Naive thymus-derived CD4-positive, alpha-beta T cell (primary cell): ENCODE measurements at places on chromosomes 4 and X.
A peak's percentile ranks its signal among the peaks of the same experiment; 100 is the strongest.

DNA sequence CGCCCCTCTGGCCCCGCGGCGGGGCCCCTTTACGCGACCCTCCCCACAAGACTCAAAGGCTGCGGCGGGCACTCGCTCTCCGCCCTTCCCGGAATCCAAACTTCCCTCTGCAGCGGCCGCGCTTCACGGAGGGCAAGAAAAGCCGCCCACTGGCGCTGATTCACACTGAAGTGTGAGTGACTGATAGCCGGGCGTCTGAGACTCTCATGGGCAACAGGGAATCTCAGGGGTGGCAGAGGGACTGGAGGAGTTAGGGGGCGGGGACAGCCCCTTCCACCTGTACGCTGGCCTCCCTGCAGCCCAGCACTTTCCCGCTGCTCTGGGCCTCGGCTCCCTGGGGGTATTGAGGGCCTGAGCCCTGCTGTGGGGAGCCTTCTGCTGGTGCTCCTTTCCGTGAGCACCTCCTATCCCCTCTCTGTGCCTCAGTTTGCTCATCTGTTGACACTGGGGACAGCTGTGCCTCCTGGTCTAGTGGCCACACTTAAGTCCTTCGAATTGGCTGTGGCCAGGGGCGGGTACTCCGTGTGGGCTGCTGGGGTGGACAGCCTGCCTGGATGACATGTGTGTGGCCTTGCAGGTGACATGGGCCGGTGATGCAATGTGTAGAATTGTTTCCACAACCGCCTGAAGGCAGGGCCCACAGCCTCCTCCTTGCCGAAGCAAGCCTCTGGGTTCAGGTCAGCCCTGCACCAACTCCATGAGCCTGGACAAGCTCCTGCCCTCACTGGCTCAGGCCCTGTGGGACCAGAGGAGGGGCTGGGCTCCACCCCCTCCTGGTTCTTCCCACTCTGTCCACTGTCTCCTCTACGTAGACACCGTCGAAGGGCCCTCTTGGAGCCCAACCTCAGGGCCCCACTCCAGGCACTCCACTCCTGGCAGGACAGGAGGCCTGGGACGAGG, 951 bp downstream of the SH3BP2 start:
- no peak for DNase-seq

- no peak for DNase-seq
These were observed 57.7 kb upstream of the SEC24B start for GRCh38 chr4:109375778-109376414.

DNA sequence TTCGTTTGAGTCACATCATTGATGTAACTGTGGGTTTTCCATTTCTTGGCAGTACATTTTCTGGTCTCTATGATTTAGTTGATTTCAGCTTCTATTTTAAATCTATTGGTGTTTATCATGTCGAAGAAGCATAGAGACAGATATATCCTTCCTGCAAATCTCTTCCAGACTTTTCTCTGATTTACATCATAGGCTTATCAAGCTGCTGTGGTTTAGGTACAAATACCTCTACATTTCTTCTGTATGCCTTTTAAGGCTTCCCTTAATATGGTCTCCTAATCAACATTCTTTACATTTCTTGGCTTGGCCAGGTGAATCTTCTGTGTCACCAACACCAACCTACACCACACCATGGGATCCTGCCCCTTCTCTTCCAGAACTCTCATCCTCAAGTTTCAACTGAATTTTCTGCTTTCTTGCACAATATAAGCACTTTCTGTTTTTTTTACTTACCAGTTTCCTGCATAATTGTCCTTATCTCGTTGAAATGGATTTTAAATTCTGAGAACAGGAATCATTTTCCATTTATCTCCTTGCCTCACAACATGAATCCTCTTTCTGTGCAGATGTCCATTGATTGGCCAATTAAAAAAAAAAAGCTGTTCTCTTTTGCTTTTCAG, 626.9 kb downstream of the ANKRD50 start:
- no peak for DNase-seq

DNA sequence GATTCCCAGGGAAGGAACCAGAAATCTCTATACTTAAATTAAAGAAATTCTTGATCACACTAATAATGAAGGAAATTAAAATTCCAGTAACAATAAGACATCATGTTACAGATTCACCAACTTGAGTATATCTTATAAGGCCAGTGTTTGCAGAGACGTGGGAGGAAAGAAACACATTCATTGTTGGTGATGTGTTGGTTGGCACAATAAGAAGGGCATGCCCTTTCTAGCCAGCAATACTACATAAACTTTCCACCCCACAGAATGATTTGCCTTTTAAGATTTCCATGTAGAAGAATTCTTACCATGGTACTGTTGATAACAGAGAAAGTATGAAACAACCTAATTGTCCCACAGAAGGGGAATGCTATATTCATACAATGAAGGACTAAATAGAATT, 581.5 kb downstream of the STIM2 start:
- no peak for DNase-seq

- no peak for DNase-seq
These were observed 50.3 kb downstream of the GASK1B start for GRCh38 chr4:158122501-158122900.

DNA sequence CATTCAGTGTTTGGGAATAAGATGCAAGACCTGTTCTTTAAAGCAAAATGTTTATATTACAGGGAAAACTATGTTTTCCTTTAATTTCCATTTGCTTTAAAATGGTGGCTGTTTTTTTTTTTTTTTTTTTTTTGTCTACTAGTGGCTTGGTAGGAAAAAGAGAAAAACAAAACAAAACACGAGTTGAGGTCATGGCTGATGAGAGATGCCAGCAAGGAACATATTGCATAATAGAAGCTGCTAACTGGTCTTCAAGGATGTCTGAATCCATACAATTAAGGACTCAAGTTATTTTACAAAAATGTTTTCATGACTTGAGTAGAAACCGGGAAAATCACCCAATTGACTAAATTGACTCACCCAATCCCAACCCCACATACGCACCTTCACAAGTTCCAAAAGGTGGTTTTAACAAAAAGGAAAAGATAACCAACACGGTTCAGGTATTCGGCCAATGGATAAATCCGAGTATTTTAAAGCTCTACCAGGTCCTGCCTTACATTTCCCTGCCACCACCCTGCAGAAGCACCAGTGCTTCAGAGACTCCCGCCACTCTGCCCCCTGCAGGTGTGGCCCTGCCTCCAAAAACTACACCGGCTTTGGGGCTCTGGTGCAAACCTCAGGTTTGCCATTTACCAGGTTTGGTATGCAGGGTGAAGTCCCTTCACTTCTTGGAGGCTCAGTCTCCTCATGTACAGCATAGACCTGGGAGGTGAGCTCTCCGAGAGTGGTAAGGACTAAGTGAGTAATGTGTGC, 27.1 kb downstream of the PIR start:
- DNase-seq, result no peak

DNA sequence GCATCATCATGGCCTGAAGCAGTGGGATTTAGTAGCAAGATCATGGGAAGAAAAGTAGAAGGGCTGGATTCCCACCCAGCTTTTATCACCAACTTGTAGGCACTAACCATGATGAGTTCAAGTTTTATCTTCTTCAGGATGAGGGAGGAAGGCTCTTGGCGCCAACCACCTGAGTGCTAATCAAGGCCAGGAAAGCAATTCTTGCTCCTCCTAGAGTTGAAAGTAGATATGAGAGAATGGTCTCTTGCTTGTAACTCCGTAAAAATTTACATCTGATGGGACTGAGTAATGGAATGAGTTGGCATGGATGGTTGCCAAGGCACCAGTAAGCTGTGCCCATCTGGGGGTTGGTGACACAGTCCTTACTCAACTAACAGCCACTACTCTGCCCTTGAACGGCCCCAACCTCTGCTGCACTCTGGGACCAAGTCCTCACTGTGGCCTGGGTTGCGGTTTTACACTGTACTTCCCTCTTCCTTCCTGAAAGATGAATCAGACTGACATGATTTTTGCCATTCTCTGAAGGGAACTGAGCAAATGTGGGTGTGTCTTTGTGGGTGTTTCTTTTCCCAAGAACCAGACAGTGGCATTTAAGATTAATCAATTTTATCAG, 39.4 kb upstream of the NDP start:
- no peak for DNase-seq

GRCh38 chr4:129342819-129343408, 247.0 kb downstream of the C4orf33 start:
- DNase-seq, result no peak

DNA sequence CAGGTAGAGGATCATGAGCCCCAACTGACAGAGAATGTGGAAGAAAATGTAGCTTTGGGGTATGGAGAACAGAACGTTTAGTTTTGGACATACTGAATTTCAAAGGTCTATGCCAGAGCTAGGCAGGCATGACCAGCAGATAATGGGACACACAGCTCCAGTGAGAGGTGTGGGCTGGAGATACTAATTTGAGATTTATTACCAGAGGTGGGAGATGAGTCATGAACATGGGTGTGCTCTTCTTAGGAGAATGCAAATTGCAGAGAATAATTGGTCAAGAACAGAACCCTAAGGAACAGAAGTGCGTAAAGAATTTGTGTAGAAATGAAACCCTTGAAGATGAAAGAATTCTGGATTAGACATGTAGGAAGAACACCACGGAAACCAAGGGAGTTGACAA, 125.2 kb downstream of the PACRGL start:
- no peak for DNase-seq

DNA sequence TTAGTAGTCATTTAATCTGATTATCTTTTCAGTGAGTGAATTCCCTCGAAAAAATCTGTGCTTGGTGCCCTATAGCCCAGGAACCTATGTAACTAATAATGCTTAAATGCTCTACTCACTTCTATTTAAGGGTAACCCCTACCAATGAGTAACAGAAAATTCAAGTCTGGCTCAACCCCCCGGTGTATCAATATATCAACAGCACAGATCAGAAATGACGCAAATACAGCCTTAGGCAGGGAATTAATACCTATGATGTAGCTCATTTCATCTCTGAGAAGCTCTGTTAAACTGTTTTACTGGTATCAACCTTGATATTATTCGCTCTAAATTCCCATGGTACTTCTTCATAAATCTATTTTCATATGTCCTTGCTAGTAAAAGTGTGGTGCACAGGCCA, 28.6 kb downstream of the PDGFC start:
- no peak for DNase-seq

DNA sequence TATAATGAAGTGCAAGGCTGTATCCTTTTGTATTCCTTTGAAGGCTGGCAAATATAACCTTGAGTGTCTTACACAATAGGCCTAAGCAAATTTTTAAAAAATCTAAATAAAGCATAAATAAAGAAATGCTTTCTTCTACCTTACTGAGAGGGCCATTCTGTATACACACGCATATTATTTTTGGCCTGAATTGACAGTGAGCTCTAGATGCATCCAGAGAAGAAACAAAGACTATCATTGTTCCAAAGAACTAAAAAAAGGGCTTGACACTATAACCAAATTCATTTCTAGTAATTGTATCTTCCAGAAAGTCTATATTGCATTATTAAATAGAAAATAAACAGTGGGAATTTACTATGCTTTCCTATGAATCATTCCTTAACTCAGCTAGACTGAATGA, 100.2 kb downstream of the MAGEB17 start:
- no peak for DNase-seq

GRCh38 chr4:72375073-72375736, 193.8 kb downstream of the ADAMTS3 start:
- DNase-seq, result no peak

DNA sequence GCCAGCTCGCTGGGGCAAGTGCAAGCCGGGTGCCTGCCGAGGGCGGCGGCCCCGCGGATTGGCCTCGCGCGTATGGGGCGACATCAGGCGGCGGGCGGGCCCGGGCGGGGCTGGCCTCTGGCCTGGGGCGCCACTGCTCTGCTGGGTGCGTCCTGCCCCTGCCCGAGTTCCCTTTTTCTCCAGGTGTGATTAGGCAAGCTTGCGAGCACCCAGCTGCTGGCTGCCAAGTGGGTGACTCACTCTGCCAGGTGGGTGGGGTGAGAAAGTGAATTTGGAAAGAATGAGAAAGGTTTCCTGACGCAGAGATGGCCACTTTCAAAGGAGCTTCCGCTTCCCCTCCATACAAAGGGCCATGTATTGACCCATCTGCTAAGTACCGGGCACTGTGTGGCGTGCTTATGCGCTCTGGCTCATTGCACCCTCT, 32.5 kb downstream of the FGFBP1 start:
- no peak for DNase-seq

DNA sequence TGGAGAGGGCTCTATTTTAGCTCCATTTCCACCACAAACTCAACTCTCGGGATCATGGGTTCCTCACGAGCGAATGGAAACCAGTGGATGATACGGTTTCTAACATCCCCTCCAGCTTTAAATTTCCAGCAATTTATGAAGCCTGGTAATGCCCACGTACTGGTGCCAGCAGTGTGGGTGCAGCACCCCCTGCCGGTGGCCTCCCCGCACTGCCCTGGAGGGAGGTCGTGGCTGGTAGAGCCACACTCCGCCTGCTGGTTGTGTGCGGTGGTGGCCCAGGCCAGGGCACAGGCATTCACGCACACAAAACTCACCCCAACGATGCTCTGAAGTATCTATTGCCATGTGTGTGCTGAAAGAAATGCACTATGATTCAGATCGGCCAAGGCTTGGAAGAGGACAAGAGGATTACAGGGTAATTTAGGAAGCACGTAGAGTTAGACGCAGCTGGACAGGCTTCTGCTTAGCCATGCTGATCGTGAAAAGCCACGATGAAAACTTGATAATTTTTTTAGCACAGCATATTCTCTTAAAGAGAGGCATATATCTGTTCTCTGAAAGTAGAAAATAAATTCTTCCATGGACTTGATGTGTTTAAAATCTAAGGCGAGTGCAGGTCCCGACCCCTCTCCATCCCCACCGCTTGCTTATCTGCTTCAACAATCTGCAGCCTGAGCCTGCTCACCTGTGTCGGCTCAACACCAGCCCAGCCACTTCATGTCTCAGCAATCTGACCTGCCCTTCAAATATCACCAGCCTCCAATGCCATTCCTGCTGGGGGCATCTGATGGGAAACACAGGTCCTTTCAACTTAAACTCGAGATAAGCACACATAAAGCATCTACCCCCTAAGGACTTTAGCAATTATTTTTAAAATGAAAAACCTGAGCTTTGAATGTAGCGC, 59.1 kb downstream of the SCD5 start:
- peak; percentile 83 for DNase-seq

DNA sequence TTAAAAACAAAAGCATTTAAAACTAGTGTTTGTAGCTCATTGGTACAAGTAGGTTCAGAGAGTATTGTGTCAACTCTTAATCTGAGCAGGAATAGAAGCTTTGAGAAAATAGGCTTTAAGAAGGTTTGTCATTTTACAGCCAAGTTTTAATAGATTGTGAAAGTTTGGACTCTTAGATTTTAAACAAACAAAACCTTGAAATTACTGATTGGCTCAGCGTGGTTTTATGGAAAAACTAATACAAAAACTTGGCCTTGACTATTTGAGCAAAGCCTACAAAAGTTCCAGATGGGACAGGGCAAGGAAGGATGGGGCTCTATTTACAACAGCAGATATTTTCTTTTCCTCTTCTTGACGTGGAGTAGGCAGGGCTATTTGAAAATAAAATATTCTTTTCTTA, 16.5 kb downstream of the ZFX start:
- DNase-seq, result no peak

- DNase-seq, result no peak
These were observed 153.6 kb downstream of the RBMX2 start for GRCh38 chrX:130555341-130555740.

DNA sequence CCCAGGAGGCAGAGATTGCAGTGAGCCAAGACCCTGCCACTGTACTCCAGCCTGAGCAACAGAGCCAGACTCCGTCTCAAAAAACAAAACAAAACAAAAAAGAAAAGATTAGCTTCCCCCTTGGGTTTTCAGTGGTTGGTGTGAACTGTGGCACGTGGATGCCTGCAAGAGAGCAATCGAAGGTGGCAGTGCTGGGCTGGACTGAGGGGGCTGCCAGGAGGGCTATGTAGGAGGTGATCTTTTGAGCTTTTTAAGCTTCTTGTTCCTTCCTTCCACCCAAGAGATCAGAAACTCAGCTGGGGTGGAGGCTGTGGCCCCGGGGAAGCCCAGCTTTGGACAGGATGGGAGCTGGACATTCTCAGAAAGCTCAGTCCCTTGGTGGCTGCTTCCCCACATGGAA, 49.6 kb downstream of the PRPS1 start:
- peak; percentile 8 for DNase-seq
